Omental fat pad (tissue), 4 donors: ENCODE measurements at places on chromosomes 7 and 10. TPM values are rescaled to one million over a fixed set of nuclear protein-coding genes. Genes with fewer than 3 reads are reported as not detected.

Gene PDK4
- total RNA-seq = 582 TPM

- DNase-seq = no peak
These were observed 1321.5 kb downstream of the XPNPEP1 start for GRCh38 chr10:108601851-108602250.

Gene GHRHR
- total RNA-seq = not detected

GRCh38 chr7:40439686-40440085, 304.9 kb downstream of the SUGCT start:
- no peak for DNase-seq

Gene GARS1
- 66.8 TPM for total RNA-seq

- no peak for DNase-seq
These were observed 57.3 kb downstream of the COPG2 start for GRCh38 chr7:130611218-130611617.

DNA sequence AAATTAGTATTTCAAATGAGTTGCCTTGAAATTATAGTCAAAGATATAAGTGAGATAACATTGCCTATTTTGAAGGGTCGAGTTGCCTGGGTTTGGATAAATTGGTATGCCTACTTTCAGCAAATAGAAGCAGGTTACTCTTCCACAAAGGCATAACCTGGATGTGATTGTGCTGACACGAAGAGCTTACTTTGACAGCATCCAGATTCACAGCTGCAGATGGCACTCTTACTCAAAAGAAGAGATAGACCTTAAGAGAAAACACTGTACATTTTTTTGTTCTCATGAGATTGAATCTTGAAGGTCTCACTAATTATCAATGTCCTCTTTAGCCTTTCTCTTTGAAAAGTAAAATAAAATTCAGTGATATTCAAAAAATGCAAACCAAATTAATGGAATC, 1338.7 kb downstream of the REEP3 start:
- DNase-seq = no peak

Gene MET
- 24.9 TPM for total RNA-seq

DNA sequence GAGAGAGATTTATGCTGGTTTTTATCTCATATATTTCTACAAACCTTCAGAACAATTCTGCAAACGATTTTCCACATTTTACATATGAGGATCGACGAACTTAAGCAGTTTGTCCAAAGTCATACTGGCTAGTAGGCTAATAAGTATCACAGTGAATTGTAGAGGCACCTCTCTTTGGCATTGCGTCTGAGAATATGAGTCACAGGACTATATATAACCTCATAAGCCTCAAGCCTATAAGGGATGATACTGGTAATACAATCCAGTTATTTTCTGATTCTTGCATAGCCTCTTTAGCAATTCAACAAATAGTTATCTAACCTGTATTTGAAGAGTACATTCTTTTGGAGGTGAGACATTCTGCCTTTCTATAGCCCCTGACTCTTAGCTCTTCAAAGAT, 129.8 kb downstream of the GPR158 start:
- DNase-seq = no peak

GRCh38 chr10:17578603-17579002, 38.6 kb downstream of the HACD1 start:
- DNase-seq = no peak

GRCh38 chr7:131955679-131956078, 399.3 kb upstream of the PODXL start:
- no peak for DNase-seq

DNA sequence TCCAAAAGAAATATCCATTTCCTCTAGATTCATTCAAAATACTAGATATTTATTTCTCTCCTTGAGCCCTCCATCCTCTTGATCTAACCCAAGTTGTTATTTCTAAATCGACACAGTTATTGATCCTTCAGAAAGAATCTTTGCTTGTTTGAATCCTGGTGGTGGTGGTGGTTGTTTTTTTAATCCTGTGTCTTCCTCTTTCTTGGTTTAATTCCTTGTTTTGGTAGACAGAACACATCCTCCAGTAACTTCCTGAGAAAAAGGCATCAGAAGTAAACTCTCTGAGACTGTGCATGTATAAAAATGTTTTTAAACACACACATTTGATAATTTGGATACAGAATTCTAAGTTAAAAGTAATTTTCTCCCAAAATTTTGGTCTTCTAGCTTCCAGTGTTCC, 49.9 kb downstream of the SIRT1 start:
- DNase-seq = no peak

DNA sequence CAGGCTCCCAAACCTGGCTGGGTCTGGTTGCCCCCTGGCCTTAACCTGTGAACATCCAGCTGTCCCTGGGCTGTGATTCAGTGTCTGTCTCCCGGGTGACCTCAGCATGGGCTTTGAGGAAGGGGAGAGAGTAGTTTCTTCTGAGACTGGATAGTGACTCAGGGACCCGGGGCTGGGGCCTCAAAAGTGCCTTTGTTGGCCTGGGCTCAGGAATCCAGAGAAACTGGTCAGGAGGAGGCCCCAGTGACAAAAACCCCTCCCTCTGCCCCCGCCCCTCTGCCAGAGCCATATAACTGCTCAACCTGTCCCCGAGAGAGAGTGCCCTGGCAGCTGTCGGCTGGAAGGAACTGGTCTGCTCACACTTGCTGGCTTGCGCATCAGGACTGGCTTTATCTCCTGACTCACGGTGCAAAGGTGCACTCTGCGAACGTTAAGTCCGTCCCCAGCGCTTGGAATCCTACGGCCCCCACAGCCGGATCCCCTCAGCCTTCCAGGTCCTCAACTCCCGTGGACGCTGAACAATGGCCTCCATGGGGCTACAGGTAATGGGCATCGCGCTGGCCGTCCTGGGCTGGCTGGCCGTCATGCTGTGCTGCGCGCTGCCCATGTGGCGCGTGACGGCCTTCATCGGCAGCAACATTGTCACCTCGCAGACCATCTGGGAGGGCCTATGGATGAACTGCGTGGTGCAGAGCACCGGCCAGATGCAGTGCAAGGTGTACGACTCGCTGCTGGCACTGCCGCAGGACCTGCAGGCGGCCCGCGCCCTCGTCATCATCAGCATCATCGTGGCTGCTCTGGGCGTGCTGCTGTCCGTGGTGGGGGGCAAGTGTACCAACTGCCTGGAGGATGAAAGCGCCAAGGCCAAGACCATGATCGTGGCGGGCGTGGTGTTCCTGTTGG, at the start of gene CLDN4:
Gene CLDN4, plus strand, starts transcription at position 316 of the 903 bp plus-strand sequence. Its CDS starts 206 bp downstream, at position 522.
- no peak for DNase-seq
